ENCODE measurements at places on chromosomes 3 and 15.

GRCh38 chr3:707041-707440, 385.8 kb upstream of the CNTN6 start:
- DNase-seq = no peak

GRCh38 chr15:101413239-101413638, 76.3 kb downstream of the PCSK6 start:
- DNase-seq = no peak

- DNase-seq = no peak
Observed at GRCh38 chr3:40878464-40878905, 320.8 kb upstream of the CTNNB1 start.

DNA sequence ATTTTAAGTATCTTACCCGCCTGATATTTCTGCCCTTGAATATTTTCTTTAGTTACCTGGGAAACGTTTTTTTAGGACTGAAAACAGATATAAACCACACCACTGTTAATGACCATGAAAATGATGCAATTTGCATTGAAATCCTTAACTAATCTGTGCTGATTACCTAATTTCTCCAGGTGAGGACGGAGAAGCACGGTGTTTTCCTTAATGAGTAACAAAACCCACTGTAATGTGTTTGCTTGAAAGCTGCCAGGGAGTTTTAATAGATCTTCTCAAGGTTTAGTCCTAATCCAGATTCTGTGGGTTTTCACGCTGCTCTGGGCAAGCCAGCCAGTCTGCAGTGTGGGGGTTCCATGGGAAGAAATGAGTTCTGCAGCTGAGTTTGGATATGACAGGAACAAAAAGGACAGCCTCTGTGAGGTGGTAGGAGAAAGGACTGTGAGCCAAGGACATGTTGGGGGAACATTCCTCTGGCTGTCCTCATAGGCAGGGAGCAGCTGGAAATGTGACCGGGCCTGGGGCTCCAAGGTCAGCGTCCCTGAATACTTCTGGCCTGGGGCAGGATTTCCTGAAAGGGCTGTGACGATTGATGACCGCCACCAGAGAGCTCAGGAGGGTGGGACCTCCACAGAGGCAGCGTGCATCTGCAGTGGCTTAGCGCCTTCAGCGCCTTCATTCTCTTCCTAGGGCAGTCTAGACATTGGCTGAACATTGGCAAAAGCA, 18.6 kb downstream of the THSD4 start:
- no peak for DNase-seq

GRCh38 chr15:56639631-56640030, 93.7 kb downstream of the ZNF280D start:
- no peak for DNase-seq

DNA sequence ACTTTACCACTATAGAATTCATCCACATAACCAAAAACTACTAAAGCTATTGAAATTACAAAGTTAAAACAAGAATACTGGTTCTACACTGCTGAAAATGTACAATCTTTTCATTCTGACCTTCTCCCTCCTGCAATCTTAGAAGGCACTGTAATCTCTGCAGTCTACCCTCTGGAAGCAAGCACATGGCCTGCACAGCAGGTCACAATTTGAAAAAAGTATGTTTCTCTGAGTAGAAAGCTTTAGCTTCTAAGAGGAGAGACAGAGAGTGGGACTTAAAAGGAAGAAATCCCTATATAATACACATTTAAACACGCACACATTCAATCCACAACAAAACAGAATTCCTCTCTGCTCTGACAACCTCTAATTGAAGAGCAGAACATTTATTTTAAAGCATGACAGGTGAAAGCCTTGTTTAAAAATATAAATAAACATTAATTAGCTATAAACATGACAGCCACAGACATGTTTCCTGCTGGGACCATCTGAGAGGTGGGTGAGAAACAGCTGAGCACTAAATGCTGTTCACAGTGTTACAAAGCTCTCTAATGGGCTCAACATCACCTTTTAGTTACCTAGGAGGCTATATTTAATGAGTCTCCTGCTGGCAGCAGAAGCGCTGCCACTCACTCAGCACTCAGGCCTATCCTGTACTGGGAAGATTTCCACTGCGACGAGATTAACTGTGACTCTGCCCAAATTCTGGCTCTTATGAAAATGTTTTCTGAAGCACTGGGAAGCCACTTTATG, 447.4 kb downstream of the AGBL1 start:
- no peak for DNase-seq

DNA sequence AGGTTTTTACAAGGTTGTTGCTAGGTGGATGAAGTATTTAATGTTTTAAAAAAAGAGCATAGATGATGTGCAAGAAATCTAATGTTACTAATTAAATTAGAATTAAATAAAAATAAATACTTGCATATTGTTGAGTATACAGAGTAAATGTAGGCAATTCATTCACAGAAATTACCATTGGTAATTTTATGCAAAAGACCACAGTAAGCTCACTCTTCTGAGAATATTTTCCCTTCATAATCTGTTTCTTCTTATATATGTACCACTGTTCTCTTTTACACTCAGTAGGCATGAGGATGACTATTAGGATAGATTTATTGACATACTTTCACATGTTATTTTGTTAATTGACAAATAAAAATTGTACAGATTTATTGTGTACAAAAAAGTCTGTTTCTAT, 681.2 kb upstream of the NECTIN3 start:
- DNase-seq = no peak

GRCh38 chr3:4776399-4776979, 202.7 kb upstream of the BHLHE40 start:
- no peak for DNase-seq

DNA sequence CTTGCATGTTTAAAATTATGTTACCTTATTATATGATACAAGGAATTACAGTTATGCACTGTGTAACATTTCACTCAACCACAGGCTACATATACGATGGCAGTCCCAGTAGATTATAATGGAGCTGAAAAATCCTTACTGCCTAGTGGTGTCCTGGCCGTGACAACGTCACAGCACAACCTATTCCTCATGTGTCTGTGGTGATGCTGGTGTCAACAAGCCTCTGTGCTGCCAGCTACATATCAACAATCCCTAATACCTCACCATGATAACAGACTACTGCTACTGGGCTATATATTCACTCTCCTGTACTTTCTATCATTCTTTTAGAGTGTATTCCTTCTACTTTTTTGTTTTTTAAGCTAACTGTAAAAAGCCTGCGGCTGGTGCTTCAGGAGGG, 80.2 kb upstream of the OCA2 start:
- DNase-seq = no peak

DNA sequence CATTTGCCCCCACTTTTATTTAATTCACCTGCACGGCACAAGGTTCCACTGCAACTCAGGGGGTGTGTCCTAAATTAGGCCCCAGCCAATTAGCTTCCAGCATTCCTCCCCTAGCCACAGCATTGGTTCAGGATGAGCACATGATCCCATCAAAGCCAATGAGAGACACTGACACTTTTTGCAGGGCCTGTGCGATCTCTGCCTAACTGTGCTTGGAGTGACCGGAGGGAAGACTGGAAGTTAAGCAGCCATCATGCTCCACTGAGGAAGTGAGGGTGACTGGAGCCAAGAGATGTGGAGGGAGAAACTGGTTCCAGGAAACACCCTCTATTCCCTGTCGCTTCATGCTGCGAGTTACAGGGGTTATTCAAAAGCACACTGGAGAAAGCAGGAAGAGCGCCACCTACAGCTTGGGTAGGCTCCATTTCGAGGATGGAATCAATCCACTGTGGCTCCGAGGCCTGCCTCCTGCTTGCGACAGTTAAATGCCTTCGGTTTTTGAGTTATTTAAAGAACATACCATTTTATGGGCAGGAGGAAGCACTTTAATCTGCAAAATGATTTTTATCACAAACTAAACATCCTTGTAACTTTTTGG, 122.2 kb upstream of the WNT5A start:
- DNase-seq = no peak

GRCh38 chr15:85354461-85354860, 25.9 kb upstream of the AKAP13 start:
- no peak for DNase-seq

DNA sequence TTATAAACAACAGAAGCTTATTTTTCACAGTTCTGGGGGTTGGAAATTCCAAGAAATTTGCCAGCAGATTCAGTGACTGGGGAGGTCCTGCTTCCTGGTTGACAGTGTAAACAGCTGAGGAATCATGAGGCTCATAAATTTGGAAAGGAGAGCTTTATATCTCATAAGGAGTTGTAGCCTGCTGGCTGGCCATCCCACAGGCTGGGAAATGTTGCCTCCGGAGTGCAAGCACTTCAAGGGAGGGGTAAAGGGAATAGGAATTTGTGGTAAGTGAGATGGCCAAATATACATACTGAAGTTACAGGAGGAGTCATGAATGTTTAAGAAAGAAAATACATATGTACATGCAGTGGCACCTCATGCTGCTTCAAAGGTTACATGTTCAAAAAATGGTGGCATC, 217.2 kb upstream of the CBLB start:
- no peak for DNase-seq

DNA sequence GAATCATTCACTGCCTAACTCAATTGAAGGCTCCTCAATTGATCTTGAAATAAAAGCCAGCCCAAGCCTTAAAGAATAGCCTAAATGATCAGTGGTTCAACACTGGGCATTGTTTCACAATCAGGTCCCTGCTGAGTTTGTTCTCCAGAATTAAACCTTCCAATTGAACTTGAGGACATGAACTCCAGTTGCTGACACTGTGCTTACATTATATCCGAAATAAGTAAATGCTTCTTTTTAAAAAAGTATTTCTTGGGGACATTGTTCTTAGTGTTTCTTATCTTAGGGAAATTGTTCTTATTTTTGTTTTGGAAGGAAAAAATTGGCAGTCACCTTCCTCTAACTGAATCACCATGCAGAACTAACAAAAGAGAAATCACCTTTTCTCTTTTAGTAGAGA, 450.2 kb downstream of the RBMS3 start:
- no peak for DNase-seq

DNA sequence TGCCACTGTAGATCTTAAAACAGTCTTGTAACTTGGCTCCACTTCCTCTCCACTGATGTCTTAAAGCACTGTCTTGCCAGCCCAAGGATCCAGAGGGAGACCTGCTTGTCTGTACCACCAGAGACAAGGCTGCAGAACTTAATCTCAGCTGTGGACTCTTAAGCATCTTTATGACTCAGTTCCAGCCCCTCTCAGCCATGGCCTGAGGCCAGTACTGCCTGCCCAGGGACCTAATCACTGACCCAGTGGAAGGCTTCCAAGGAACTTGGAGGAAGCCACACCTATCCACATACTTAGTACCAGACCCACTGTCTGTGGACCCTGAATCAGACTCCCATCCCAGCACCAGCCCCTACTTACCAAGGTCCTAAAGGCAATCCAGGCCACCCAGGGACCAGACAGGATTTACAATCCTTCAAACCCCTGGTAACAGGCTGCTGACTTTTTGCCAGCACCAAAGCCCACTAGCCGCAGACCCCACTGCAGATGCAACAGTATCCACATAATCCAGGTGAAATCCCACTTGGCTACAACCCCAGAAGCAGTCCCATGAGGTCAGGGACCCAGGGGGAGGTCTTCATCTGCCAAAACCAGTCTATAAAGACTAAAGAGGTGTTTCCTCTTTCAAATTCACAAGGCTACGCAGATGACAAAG, 41.9 kb upstream of the PRR20G start:
- no peak for DNase-seq

- no peak for DNase-seq
Observed at GRCh38 chr3:178618896-178619295, 82.7 kb downstream of the KCNMB2 start.

DNA sequence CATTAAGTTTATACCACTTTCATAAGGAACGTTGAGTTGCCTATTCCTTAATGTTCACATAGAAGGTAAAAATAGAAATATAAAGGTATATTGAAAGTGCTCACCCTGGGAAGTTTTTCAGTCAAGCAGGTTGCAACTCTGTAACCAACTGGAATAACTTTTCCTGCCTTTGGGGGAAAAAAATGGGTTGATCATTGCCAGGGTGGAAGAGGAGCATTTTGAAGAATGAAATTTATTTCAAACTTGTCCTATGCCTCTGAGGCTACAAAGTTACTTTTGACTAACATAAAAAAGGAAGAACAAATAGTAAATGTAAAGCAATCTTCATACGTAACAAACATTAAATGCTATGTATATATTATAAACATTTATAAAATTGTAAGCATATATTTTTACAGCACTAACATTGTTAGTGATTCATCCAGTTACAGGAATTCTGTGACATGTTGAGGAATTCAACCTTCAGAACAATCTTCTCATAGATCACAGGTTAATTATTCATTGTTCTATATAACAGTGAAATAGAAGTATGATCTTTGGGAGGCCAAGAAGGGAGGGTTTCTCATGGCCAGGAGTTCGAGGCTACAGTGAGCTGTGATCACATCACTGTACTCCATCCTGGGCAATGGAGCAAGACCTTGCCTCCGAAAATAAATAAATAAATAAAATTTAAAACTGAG, 13.5 kb downstream of the EFHB start:
- DNase-seq = no peak

GRCh38 chr3:160115387-160115786, 109.8 kb upstream of the C3orf80 start:
- no peak for DNase-seq

DNA sequence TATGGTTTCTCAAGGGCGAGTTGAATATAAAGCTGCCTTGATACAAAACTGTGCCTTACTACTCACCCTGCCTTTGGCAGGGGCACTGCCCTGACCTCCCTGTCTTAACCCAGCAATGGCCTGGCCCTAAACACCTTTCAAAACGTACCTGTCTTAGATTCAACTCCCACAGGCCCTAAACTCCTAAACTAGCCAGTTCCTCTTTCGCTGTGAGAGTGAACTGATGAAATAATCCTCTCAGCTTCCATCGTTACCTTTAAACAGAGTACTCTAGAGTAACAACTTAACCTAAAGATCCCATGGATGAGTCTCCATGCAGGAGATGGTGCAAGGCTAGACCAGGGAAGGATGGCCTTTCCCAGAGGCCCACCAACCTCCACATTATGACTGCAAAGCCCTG, 133.0 kb upstream of the THBS1 start:
- DNase-seq = no peak

GRCh38 chr15:77085297-77085696, 14.4 kb upstream of the TSPAN3 start:
- no peak for DNase-seq

DNA sequence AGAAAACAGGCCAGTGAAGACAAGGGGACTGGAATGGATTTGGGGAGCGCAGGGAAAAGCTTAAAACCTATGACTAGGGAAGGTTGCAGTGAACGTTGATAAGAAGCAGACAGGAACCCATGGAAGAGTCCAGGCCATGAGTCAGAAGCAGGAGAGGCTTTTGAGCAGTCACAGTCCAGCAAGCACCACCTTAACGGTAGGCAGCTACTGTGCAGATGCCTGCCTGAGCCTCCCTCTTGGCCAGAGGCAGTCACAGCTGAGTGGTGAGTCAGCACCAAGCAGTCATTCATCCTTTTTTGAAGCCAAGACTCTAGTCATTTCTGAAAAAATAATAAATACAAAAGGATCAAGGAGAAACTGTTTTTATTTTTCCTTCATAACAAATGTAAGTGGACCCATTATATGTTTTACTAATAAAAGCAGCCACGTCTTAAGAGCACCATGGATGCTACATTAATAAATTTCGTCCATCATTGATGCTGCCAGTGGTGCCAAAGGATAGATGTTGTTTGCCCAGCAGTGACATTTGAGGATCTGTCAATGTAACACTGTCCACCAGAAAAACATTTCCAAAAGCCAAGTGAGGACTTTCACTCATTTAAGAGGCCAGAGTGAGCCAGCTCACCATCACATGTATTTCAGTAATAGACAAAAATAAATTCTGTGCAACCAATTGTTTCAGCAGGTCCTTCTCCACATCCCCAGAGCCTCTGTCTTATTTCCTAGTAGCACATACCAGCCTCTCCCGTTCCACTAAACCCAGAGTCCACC, 42.1 kb upstream of the ACTC1 start:
- DNase-seq = no peak

All from effector memory CD4-positive, alpha-beta T cell (primary cell).